ENCODE measurements at places on chromosomes 7 and 10.

GRCh38 chr10:70575874-70576802 is 26.4 kb downstream of the PRF1 start:
- H3K36me3 ChIP-seq, result no peaks in the 10 kb centered on the region
- peaks cover 13% of the 10 kb centered on the region for H3K4me1 ChIP-seq
- peak overlapping the region; percentile 40 for H3K4me3 ChIP-seq
- no peaks in the 10 kb centered on the region for H3K27me3 ChIP-seq
- no peak overlapping the region for H3K27ac ChIP-seq

DNA sequence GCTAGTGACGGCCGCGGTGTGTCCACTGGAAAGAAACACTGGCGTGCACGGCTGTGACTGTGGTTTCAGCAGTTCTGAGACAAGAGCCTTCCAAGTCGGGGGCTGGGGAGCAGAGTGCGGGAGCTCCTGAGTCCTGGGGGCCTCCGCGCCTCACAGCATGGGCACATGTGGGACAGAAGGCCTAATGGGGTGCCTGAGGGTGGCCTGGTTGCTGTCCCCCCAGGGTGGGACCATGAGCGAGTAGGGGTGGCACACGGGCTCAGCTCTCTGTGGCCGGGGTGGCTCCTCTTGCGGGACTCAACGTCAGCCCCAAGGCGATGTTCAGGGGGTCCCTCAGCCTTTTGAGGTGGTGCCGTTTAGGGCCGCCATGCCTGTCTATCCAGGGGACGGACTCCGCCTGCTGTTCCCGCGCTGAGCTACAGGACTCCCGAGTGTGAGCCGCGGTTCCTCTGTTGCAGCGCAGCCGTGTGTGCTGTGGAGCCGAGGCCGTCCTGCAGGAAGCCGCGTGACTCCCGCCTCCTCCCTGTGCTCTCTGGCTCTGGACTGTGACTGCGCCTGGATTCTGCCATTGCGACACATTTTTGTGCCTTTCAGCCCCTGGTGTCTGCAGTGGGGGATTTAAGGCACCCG is 23.5 kb upstream of the CHST12 start:
- H3K27ac ChIP-seq, result no peak overlapping the region
- H3K36me3 ChIP-seq, result peaks cover 53% of the 10 kb centered on the region
- H3K4me1 ChIP-seq, result no peaks in the 10 kb centered on the region
- DNase-seq, result no peak
- H3K4me3 ChIP-seq, result no peak overlapping the region

DNA sequence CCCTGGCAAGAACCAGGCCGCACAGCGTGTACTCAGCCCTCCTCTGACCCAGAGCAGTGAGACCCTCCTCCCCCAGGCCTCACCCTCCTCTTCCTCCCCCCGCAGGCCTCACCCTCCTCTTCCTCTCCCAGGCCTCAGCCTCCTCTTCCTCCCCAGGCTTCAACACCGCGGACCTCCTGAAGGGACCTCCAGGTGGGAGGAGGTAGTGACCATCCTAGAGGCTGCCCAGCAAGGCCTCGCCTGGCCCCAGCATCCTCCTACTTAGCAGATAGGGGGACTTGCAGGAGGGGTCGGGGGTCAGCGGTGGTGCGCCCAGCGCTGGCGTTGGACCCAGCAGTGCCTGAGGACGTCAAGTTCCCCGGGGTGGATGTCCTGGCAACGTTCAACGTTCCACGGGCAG is 270.8 kb downstream of the ELFN1 start:
- H3K36me3 ChIP-seq, result no peaks in the 10 kb centered on the region
- H3K4me1 ChIP-seq, result no peaks in the 10 kb centered on the region
- no peak overlapping the region for H3K27ac ChIP-seq

DNA sequence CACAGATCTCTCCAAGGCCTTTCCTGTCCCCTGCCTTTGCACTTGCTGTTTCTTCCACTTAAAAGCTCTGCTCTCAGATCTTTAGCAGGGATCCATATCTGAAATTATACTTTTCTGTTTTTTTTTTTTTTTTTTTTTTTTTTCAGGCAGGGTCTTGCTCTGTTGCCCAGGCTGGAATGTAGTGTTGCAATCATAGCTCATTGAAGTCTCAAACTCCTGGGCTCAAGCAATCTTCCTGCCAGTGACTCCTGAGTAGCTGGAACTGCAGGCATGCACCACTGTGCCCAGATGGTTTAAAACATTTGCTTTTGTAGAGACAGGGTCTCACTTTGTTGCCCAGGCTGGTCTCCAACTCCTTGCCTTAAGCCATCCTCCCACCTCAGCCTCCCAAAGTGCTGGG is 5.0 kb upstream of the TSPAN15 start:
- no peaks in the 10 kb centered on the region for H3K27me3 ChIP-seq
- DNase-seq, result no peak
- H3K27ac ChIP-seq, result no peak overlapping the region
- no peaks in the 10 kb centered on the region for H3K4me1 ChIP-seq
- no peak overlapping the region for H3K4me3 ChIP-seq

DNA sequence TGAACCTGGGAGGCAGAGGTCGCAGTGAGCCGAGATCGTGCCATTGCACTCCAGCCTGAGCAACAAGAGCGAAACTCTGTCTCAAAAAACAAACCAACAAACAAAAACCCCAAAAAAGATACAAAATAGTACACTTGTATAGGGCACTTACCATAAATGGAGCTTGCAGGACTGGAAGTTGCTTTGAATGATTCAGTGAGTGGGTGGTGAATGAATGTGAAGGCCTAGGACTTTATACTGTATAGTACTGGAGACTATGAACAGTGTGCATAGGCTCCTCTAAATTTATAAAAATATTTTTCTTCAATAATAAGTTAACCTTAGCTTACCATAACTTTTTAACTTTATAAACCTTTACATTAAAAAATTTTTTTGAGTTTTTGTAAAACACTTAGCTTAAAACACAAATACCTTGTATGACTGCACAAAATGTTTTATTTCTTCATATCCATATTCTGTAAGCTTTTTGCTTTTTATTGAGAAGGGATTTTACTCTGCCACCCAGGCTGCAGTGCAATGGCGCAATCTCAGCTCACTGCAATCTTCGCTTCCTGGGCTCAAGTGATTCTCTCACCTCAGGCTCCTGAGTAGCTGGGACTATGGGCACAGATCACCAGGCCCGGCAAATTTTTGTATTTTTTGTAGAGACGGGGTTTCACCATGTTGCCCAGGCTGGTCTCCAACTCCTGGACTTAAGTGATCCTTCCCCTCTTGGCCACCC is 6.9 kb upstream of the H2AZ2 start:
- no peaks in the 10 kb centered on the region for H3K36me3 ChIP-seq
- no peaks in the 10 kb centered on the region for H3K4me1 ChIP-seq
- H3K27me3 ChIP-seq, result no peaks in the 10 kb centered on the region
- no peak overlapping the region for H3K4me3 ChIP-seq
- no peak overlapping the region for H3K27ac ChIP-seq

Measured in thoracic aorta (tissue), 2 donors.